Gastroesophageal sphincter (tissue), 4 donors: ENCODE measurements at places on chromosomes 5 and 9. TPM values are rescaled to one million over a fixed set of nuclear protein-coding genes. Genes with fewer than 3 reads are reported as not detected.

GM2A gene
- 37.2 TPM for total RNA-seq

ADAMTS6 gene
- total RNA-seq = 19.7 TPM

- ATAC-seq = no peak
Measured at GRCh38 chr5:40622463-40623252, 57.1 kb upstream of the PTGER4 start.

- no peak for ATAC-seq
Measured at GRCh38 chr5:39106322-39106721, 32.1 kb upstream of the RICTOR start.

- ATAC-seq = no peak
Measured at GRCh38 chr9:94014066-94014654, 59.0 kb upstream of the BARX1 start.

DNA sequence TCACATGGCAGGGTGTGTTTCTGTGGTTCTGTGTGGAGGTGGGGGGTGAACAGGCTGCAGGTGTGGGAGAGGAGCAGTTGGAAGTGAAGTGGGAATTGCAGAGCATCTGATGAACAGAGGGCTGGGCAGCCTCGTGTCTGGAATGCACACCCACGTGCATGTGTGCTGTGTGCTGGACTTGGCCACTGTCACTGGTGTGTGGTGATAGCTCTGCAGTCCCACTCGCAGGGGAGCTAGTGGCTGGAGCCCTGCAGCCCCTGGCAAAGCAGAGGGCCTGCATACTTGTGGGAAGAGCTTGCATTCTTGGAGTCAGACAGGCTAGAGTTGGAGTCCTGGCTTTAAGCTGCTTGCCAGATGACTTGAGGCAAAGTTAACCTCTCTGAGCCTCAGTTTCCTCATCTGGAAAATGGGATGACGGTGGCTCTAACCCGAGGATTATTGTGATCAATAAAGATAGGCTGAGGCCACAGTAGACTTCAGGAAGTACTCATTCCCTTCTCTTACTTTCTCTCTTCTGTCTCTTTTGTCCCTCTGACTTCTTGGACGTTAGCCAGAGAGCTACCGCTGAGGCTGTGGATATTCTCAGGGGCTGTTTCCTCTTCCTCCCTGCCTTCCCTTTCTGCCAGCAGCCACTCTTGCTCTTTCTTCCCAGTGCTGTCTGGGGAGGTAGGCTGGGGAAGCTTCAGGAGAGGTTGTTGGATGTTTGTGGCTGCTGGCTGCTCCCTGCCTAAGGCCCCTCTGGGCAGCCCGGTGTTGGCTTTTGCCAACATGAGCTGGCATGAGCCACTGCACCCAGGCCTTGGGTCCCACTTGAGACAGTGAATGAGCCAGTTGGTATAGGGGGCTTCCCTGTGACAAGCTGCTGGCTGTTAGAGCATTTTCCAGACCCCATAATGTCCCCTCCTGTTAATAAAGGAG, 18.3 kb downstream of the PSAT1 start:
- ATAC-seq = peak; percentile 13
